M059J (cell line): ENCODE measurements at places on chromosomes 12 and 14.
A peak's percentile ranks its signal among the peaks of the same experiment; 100 is the strongest.

DNA sequence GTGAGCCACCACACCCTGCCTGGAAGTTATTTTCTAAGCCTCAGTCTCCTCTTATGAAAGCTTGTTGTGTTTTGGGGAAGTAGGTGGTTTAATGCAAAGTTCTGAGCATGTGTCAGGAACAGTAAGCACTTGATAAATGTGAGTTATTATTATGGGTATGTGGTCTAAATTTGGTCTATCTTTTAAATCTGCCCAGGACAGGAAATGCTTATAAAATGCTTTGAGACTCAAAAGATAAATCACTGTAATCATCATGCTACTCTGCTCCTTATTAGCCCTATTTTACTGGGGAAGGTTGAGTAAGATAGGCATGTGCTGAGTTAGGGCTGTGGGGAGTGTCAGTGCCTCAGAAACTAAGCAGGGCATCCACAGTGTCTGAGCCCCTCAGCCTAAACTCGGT is 13.1 kb upstream of the SRSF5 start:
- DNase-seq, result no peak

- DNase-seq, result peak; percentile 1
Measured at GRCh38 chr14:30482276-30482675, 76.7 kb upstream of the G2E3 start.

DNA sequence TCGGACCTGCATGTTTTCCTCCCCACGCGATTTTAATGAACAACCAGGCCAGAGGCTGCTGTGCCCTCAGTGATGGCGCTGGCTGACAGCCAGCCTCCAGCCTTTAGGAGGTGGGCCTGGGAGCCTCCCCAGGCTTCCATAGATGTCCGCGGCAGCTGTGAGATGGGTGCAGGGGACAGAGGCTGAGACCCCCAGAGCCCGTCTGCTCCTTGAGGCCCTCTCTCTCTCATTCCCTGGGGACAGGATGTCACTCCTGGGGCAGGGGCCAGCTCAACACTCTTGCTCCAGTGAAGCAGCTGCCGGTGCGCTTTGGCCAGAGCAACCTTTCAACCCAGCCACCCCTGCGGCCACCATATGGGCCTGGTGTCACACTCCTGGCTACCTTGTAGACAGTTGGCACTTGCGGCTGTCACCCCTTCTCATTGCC is 24.8 kb downstream of the MVK start:
- no peak for DNase-seq

DNA sequence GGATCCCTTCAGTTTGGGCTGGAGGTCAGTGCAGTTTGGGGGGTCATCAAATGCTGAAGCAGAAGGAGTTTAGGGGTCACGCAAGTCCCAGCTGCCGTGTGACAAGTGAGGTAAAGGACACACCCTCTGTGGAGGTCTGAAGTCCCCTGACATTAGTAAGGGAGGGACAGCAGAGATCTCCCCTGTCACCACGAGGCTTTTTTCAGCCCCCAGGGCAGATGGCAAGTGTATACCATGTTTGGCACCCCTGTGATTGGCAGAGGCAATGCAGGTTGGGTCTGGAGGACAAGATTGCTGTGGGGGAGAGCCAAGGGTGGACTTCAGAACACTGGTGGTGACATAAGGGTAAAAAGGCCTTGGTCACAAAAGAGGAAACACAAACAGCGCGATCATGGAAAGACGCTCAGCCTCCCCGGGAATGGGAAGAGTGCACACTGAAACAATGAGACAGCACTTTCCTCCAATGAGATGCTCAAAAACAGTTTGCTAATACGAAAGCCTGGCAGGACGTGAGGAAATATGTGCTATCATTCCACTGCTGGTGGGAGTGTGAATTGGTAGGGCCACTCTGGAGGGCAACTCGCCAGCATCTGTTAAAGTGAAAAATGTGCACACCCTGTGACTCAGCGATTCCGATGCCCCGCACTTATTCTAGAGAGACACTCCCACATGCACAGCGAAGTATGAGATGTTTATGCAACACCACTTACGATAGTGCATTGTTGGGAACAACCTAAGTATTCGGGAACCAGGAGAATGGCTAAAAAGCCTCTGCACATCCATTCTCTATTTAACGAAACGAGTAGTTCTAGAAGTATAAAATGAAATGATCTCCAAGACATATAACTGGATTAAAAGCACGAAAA is 14.4 kb upstream of the CD27 start:
- DNase-seq, result peak; percentile 96

GRCh38 chr14:73290279-73290678 is 53.0 kb downstream of the PAPLN start:
- no peak for DNase-seq

DNA sequence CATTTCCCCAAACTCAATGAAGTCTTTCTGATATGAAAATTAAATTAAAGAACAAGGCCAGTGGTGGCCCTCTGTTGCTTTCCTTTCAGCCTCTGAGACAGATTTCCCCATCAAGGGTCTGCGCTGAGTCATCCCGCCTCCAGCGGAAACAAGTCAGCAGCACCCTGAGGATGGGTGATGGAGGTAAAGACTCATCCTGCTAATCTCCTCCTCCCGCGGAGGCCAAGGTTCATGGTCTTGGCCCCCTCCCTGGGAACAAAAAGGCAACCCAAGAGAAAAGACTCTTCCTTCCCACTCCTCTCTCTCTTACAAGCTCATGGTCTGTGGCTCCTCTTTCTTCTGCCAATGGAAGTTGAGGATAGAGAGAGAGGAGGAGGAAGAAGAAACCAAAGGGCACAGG is 9.0 kb upstream of the NUMB start:
- no peak for DNase-seq

- no peak for DNase-seq
Measured at GRCh38 chr12:26839512-26839911, 6.5 kb upstream of the ITPR2 start.

DNA sequence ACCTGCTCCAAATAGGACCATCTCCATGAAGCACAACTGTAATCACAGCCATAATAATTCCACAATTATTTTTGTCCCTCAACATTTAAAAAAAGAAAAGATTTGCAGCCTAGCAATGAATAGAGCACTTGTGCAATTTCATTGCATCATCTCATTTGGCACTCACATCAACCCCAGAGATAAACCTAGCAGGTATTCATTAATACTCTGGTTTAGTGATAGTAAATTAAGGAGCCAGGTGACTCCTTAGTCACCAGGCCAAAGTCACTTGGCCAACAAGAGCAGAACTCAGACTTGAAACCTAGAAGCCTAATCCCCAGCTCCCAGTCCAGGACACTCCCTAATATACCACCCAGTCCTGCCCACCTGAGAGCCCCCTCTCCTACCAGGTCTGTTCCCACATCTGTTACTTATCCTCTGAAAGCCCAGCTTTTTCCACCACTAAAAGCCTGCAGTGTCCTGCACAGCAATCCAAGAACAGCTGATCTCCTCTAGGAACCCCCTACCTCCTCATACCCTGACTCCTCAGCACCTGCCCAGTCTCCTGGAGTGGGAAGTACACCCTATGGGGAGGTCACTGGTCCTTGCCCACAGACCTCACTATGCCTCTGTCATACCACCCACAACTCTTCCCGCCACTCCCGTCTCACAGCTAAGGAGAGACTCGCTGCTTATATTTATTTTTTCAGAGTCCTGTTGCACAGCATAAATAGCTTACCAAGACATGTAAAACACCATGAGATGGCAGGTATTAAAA is 22.1 kb downstream of the OR10P1 start:
- no peak for DNase-seq

- DNase-seq, result peak; percentile 24
Measured at GRCh38 chr14:69612783-69613130, 1.4 kb downstream of the SUSD6 start.

DNA sequence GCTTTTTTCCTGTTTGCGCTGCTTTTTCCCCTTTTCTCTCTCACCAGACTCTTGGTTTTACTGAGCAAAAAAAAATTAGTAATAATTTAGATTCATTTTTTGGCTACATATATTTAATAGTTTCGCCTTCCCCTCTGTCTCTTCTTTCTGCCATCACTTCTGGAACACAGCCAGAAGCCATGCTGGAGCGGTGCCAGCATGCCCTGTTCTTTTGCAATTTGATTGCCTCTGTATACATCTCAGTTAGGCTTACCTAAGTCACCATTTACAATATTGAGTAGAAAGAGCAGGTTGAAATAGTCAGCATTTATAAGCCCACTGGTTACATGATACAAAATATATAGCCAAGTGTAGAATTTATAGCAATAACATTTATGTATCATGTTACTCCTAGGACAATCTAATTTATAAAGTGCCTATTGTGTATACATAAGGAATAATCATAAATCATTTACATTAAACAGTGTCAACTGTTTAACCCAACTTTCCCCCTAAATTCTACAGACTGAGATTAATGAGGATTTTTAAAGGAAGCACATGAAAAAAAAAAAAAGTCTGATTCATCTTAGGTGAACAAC is 413.8 kb upstream of the SOX5 start:
- no peak for DNase-seq

DNA sequence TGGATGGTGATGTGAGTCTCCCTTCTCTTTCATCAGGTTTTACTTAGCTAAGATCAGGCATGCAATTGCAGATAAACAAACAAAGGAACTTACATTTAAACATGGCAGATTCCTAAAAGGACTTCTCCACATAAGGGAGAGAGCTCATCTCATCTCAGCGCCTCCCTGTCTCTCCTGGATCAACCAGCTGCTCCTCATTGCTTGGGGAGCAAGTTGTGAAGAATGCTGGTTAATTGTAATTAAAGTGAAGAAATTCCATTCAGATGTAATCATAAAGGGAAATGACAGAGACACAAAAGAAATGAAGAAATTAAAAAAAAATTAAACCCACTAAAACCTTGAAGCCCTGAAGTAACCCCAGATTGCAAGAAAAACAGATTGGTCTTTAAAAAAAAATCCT is 104.4 kb upstream of the DIO2 start:
- DNase-seq, result peak; percentile 55

- no peak for DNase-seq
Measured at GRCh38 chr14:100570726-100571454, 16.3 kb downstream of the BEGAIN start.

- peak; percentile 13 for DNase-seq
Measured at GRCh38 chr14:87995500-87996290, 2.7 kb upstream of the GALC start.

DNA sequence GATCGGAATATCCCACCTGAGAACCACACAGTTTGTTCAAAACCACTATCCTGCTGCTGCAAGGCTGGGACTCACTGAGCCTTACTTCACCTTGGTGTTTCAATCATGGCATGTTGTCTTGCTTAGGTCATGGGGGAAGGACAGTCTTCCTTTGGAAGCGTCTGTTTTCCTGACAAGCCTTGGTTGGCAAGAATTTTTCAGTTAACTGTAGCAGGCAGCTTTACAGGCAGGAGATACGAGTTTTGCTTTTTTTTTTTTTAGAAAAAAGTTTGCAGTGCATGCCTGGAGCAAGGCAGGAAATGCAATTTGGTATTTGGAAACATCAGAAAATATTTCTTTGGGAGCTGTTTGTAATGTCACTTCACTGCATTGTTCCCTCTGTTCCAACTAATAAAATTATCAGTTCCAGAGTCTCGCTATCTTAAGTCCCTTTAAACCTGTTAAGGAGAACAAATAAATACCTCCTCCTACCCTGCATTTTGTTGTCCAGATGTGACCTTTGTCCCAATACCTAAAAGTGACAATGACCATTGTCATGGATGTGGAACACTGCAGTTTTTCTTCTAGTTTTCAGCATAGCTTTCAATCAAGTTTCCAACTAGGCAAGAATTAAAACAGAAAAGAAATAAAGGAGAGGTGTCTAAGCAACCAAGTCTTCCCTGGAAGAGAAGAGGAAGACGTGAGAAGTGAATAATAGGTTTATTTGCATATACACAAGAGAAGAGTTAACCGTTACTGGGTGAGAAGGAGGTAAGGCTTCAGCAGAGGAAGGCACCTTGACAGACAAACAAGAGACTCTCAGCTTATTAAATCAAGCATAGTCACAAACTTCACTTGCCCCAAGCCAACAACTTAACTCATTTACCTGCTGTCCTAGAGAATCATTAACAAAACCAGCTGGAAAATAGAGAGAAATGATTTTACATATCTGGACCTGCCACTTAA is 71.4 kb upstream of the ACTN1 start:
- DNase-seq, result no peak

DNA sequence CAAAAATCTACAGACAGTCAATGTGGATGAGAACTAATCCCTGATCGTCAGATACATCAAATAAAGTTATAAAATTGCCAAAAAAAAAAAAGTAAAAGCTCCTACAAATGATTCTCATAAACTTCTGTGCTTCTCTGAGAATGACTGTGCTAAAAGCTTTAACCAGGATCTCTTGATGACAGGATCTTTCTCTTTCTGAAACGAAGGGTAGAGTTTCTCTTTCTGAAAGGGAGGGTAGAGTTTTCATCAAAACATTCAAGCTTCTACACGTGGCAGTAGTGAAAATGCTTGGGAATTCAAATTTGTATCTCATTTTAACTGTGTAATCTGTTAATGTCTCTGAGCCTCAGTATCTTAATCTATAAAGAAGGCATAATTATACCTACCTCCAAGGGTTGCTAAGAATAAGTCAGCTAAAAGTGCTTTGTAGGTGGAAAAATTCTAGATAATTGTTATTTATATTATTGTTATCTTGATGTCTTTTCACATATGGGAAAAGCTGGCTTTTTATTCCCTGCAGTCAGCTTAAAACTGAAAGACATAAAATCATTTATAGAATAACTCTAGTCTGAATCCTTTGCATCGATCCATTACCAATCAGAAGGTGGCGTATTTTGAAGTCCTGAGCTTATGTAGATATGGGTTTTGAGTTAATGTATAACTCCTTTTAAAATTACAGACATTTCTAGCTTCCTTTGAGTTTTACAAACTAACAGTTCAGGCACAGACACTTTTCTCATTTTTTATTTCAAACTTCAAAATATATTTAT is 157.4 kb downstream of the DACT1 start:
- no peak for DNase-seq

- no peak for DNase-seq
Measured at GRCh38 chr14:31371646-31372045, 48.7 kb downstream of the HEATR5A start.

DNA sequence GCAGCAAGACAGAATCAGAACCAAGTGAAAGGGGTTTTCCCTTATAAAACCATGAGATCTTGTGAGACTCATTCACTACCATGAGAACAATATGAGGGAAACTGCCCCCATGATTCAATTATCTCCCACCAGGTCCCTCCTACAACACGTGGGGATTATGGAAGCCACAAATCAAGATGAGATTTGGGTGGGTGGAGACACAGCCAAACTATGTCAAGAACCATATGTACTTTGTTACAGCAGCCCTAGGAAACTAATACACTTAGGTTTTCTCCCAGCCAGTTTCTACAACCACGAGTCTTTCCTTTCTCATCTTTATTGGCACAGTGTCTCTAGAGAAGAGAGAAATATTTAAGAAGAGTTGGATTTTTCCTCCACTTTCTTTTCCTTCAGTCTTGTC is 72.6 kb downstream of the BTG1 start:
- no peak for DNase-seq

GRCh38 chr12:92341065-92341668 is 195.5 kb upstream of the BTG1 start:
- no peak for DNase-seq

- no peak for DNase-seq
Measured at GRCh38 chr12:92546259-92546634, 156.5 kb upstream of the PLEKHG7 start.
